ENCODE measurements at places on chromosomes 5 and 9.

GRCh38 chr5:32760091-32760509, 49.0 kb downstream of the NPR3 start:
- no peak for DNase-seq

DNA sequence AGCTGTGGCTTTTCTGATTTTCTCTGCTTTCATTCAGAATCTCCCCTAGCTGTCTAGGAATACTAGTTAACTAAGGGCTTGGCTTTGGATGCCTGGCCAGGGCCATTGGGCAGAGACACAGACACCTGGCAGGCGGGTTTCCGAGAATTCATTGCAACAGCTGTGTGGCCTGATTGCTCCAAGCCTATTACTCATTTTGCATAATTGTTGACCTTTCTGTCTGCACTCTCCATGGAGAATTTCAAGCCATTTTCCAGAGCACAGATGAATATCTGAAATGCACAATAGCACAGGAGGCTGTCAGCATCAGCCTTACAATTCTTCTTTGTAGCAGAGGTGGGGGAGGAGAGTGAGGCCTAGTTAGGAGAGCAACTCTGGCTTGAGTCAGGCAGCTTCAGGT, 310.5 kb downstream of the DMAC1 start:
- DNase-seq, result no peak

- no peak for DNase-seq
These were observed 30.8 kb downstream of the ZSWIM6 start for GRCh38 chr5:61362796-61363368.

DNA sequence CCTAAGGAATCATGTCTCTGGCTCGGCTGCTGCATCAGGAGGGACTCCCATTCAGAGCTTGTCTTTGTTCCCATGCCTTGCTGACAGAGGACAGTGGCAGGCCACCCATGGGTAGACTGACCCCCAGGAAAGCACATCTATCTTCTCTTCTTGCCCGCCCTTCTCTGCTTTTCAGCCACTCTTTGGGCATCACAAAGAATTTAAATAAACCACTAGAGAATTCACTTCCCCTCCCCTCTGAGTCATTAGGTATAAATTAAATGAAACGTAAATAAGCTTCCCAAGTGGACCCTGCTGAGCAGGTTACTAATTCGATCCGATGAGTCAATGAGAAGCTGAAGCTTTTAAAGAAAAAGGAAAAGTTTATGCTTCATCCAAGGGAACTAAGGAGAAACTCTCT, 97.0 kb downstream of the DRD1 start:
- DNase-seq, result no peak

GRCh38 chr9:89787595-89787994, 182.8 kb downstream of the GADD45G start:
- no peak for DNase-seq

- DNase-seq, result no peak
These were observed 29.9 kb downstream of the JADE2 start for GRCh38 chr5:134555223-134555889.

Data from T-helper 1 cell (primary cell).